ENCODE measurements at places on chromosomes 16 and 17. TPM values are rescaled to one million over a fixed set of nuclear protein-coding genes. Genes with fewer than 3 reads are reported as not detected.

- no peaks in the 10 kb centered on the region for H3K4me1 ChIP-seq
- no peaks in the 10 kb centered on the region for H3K36me3 ChIP-seq
- H3K27me3 ChIP-seq: no peaks in the 10 kb centered on the region
- H3K4me3 ChIP-seq: no peak overlapping the region
Measured at GRCh38 chr17:10579270-10579669, 29.8 kb upstream of the MYH2 start.

GRCh38 chr17:6787081-6787693 is 11.2 kb downstream of the FBXO39 start:
- no peaks in the 10 kb centered on the region for H3K27me3 ChIP-seq
- H3K4me3 ChIP-seq: no peak overlapping the region
- H3K27ac ChIP-seq: no peak overlapping the region

GRCh38 chr16:24610416-24610755 is 71.0 kb downstream of the RBBP6 start:
- H3K27me3 ChIP-seq: peaks cover 1% of the 10 kb centered on the region
- H3K27ac ChIP-seq: no peak overlapping the region
- peak overlapping the region; percentile 62 for H3K4me3 ChIP-seq
- no peaks in the 10 kb centered on the region for H3K4me1 ChIP-seq
- H3K36me3 ChIP-seq: no peaks in the 10 kb centered on the region

DNA sequence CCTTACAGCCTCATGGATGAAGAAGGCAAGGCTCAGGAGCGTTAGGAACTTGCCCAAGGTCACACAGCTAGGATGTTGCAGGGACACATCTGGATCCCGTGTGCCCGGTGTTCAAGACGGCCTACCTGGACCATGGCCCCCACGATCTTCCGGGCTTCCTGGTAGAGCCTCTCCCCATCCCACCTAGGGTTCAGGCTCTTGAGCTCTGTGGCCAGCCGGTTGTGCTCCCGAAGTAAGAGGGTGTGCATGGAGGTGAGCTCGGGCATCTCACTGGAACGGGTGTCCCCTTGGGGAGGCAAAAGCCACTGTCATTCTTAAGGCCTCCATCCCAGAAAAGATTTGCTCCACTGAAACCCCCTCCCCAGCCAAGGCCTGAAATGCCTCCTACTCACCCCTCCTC is 5.3 kb downstream of the MPO start:
- DNase-seq: no peak
- no peak overlapping the region for H3K27ac ChIP-seq

The CACNA1H gene
- 57.5 TPM for total RNA-seq

The ATAD5 gene
- under 0.01 TPM for total RNA-seq

The CDH11 gene
- total RNA-seq: 145 TPM

- DNase-seq: no peak
- peak overlapping the region; percentile 59 for H3K4me3 ChIP-seq
- H3K27me3 ChIP-seq: no peaks in the 10 kb centered on the region
- H3K27ac ChIP-seq: no peak overlapping the region
- H3K4me1 ChIP-seq: peaks cover 11% of the 10 kb centered on the region
Measured at GRCh38 chr17:47948706-47949196, 7.4 kb downstream of the PNPO start.

Measured in ascending aorta (tissue), 2 donors.